Trophoblast cell (in vitro differentiated cells and primary cell): ENCODE measurements at places on chromosomes 16 and 17.

DNA sequence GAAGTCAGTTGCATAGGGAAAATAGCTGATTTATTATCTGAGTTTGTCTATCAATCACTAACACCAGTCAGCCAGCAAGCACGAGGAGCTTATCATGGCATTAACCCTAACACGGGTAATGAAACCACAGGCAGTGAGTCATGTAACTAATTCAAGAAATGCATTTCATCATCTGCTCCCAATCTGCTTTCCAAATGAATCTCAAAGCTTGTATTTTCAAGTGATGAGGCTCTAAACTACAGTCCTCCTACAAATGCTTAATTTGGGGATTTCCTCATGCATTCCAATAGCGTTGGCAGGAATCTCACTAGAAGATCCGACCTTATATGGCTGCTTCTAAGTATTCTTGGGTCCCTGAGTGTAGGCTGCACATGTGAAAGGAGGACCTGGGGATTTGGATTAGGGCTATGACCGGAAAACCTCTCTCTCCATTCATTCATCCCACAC lies 118.4 kb upstream of the HSBP1 start:
- peak; percentile 49 for DNase-seq
- no peak overlapping the region for H3K27ac ChIP-seq
- no peaks in the 10 kb centered on the region for H3K36me3 ChIP-seq
- H3K27me3 ChIP-seq: no peaks in the 10 kb centered on the region
- H3K4me1 ChIP-seq: no peaks in the 10 kb centered on the region

DNA sequence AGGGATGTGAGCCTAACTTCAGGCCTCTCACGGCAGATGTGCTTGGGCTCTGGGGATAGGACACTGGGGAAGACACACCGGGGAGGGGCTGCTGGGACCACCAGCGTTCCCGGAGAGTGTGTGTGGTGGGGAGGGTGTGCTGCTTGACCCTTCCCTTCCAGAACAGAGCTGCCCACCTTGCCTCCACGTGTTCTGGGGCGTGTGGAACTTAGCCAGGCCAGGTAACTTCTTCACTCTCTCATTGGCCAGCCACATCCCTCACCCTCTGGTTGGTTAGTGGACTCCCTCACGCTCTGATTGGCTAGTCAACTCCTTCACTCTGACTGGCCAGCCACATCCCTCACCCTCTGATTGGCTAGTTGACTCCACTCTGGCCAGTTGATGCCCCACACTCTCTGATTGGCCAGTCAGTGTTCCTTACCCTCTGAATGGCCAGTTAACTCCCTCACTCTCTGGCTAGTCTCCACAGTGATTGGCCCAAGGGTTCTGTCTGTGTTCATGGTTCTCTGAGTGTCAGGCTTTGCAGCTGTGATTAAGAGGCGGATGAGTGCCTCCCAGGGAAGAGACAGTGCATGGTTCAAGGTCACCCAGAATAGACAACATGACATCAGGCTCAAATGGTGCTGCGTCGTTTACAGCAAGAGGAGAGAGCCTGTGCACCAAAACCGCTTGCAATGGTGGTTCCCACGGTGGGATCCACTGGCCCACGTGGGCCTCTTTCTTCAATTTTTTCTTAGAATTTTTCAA lies 10.0 kb downstream of the TMEM235 start:
- no peaks in the 10 kb centered on the region for H3K36me3 ChIP-seq
- H3K4me1 ChIP-seq: no peaks in the 10 kb centered on the region
- no peaks in the 10 kb centered on the region for H3K27me3 ChIP-seq
- no peak for DNase-seq
- no peak overlapping the region for H3K27ac ChIP-seq
- H3K4me3 ChIP-seq: no peak overlapping the region

GRCh38 chr16:69725480-69726312 lies 664 bp downstream of the NQO1 start:
- no peaks in the 10 kb centered on the region for H3K36me3 ChIP-seq
- H3K4me1 ChIP-seq: peaks cover 13% of the 10 kb centered on the region
- H3K4me3 ChIP-seq: peak overlapping the region; percentile 41
- H3K27me3 ChIP-seq: no peaks in the 10 kb centered on the region

- peaks cover 9% of the 10 kb centered on the region for H3K4me1 ChIP-seq
- H3K36me3 ChIP-seq: peaks cover 7% of the 10 kb centered on the region
- H3K4me3 ChIP-seq: peak overlapping the region; percentile 87
- DNase-seq: no peak
- H3K27me3 ChIP-seq: no peaks in the 10 kb centered on the region
Measured at GRCh38 chr16:87765473-87765775, 362 bp downstream of the KLHDC4 start.

DNA sequence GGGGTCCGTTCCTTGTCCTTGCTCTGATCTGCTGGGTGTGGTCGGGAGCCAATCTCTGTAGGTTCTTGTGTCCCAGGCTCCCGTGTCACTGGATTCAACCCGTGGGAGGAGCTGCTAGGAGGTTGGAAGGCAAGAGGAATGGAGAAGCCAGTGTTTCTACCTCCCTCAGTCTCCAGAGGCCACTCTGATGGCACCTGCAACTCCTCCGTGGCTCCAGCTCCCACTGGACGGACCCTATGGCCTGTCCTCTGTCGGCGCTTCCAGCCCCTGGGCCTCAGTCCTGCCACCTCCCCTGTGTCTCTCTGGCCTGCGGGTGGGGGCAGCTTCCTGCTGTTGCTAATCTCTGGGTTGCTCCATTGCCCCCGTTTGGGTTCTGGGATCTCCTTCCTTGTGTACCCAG lies 71.1 kb downstream of the CMIP start:
- H3K4me1 ChIP-seq: peaks cover 59% of the 10 kb centered on the region
- no peaks in the 10 kb centered on the region for H3K27me3 ChIP-seq
- DNase-seq: no peak
- no peak overlapping the region for H3K27ac ChIP-seq
- H3K4me3 ChIP-seq: no peak overlapping the region

DNA sequence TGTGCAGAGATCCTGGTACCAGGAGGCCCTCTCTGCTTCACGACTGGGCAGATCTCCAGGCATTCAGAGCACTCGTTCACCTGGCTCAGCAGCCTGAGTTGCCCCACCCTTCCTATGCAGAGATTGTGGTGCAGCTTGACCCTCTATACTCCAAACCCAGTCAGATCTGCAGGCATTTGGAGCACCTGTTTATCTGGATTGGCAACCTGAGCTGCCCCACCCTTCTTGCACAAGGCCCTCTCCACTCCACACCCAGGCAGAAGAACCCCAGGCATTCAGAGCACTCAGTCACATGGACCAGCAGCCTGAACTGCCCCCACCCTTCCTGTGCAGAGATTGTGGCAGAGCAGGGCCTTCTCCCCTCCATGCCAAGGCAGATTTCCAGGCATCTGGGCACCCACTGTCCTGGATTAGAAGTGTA lies 88.4 kb upstream of the CDH5 start:
- H3K27me3 ChIP-seq: no peaks in the 10 kb centered on the region
- peak; percentile 96 for DNase-seq
- H3K4me1 ChIP-seq: peaks cover 12% of the 10 kb centered on the region
- H3K4me3 ChIP-seq: no peak overlapping the region

- no peak overlapping the region for H3K27ac ChIP-seq
- H3K27me3 ChIP-seq: no peaks in the 10 kb centered on the region
- H3K36me3 ChIP-seq: no peaks in the 10 kb centered on the region
- H3K4me3 ChIP-seq: peak overlapping the region; percentile 97
- DNase-seq: no peak
- H3K4me1 ChIP-seq: peaks cover 14% of the 10 kb centered on the region
Measured at GRCh38 chr16:50154420-50154950, 1.4 kb downstream of the TENT4B start.

DNA sequence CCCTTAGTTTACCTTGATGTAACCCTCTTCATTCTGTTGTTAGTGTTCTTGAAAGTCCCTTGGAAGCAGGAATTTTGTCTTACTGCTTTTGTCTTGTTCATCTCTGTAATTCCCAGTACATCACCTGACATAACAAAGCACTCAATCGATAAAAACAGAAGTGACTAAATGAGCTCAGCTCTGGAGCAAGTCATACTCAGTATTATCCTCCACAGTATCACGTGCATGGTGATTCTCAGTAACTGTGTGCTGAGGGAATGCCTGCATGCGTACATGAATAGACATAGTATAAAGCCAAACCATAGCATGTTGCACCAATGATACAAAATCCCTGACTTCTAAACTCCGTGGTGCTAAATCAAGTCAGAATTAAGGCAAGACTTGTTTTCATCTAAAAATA lies 7.2 kb downstream of the KRT38 start:
- H3K27me3 ChIP-seq: no peaks in the 10 kb centered on the region
- H3K27ac ChIP-seq: no peak overlapping the region
- no peaks in the 10 kb centered on the region for H3K36me3 ChIP-seq
- no peak overlapping the region for H3K4me3 ChIP-seq

- H3K27me3 ChIP-seq: no peaks in the 10 kb centered on the region
Measured at GRCh38 chr17:71634376-71634775, 486.4 kb upstream of the SOX9 start.

DNA sequence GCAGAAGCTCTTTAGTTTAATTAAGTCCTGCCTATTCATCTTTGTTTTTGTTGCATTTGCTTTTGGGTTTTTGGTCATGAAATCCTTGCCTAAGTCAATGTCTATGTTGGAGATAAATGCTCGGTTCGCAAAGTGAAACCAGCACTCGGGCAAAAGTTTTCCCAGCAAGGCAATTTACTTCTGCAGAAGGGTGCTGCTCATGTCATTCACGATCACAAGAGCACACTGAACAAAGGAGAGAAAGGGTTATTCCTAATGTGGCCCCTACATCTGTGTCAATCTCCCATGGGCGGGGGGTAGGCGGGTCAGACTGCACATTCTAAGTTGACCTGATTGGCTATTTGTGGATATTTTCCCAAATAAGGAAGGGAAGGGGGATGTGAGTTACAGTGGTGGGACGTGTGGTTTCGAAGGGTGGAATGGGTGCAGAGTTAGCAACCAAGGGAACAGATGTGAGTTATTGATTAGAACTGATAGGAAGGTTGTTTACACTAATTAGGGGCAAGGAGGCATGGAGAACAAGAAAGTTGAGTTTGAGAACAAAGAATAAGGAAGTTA lies 23.0 kb downstream of the ATF7IP2 start:
- H3K36me3 ChIP-seq: peaks cover 3% of the 10 kb centered on the region
- H3K4me1 ChIP-seq: peaks cover 4% of the 10 kb centered on the region
- no peaks in the 10 kb centered on the region for H3K27me3 ChIP-seq
- DNase-seq: no peak

DNA sequence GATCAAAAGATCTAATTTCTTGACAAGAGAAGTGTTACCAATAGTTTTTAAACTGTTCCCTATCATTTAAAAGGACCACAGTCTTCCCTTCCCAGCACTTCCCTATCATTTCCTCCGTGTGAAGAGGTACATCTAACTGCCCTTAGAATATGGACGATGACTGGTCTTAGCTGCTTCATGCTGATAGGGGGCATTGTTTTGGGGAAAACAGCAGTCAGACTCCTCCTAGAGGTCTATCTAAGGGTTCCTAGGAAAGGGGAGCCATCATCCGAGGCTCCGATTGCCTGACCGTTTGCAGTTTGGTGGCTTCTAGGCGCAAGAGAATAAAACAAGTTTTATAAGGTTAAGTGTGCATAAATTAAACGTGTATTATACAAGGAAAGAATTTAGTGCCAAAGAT lies 7.1 kb downstream of the FZD2 start:
- peaks cover 5% of the 10 kb centered on the region for H3K27me3 ChIP-seq
- no peak overlapping the region for H3K4me3 ChIP-seq
- peaks cover 3% of the 10 kb centered on the region for H3K4me1 ChIP-seq
- H3K36me3 ChIP-seq: no peaks in the 10 kb centered on the region
- DNase-seq: no peak
- H3K27ac ChIP-seq: no peak overlapping the region

GRCh38 chr17:71488851-71489250 lies 632.0 kb upstream of the SOX9 start:
- no peak overlapping the region for H3K27ac ChIP-seq
- H3K27me3 ChIP-seq: no peaks in the 10 kb centered on the region
- DNase-seq: no peak
- H3K36me3 ChIP-seq: no peaks in the 10 kb centered on the region
- no peaks in the 10 kb centered on the region for H3K4me1 ChIP-seq

DNA sequence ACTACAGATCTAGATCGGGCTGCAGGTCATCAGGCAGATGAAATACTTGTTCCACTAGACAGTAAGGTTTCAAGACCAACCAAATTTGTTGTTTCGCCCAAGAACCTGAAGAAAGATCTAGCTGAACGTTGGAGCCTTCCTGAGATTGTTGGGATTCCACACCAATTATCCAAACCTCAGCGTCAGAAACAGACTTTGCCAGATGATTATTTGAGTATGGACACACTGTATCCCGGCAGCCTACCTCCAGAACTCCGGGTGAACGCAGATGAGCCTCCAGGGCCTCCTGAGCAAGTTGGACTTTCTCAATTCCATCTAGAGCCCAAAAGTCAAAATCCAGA lies 14.4 kb downstream of the LRRC37B start:
- H3K36me3 ChIP-seq: peaks cover 7% of the 10 kb centered on the region
- no peaks in the 10 kb centered on the region for H3K27me3 ChIP-seq
- peak; percentile 9 for DNase-seq
- H3K27ac ChIP-seq: no peak overlapping the region
- no peak overlapping the region for H3K4me3 ChIP-seq
